Activated CD8-positive, alpha-beta memory T cell treated with anti-CD3 and anti-CD28 coated beads, Interleukin-2, amount 50 U/mL, for 48 hours (primary cell): ENCODE measurements at places on chromosomes 4 and X.
A peak's percentile ranks its signal among the peaks of the same experiment; 100 is the strongest.

GRCh38 chrX:123920105-123920785 is 41.3 kb upstream of the STAG2 start:
- no peak for DNase-seq

DNA sequence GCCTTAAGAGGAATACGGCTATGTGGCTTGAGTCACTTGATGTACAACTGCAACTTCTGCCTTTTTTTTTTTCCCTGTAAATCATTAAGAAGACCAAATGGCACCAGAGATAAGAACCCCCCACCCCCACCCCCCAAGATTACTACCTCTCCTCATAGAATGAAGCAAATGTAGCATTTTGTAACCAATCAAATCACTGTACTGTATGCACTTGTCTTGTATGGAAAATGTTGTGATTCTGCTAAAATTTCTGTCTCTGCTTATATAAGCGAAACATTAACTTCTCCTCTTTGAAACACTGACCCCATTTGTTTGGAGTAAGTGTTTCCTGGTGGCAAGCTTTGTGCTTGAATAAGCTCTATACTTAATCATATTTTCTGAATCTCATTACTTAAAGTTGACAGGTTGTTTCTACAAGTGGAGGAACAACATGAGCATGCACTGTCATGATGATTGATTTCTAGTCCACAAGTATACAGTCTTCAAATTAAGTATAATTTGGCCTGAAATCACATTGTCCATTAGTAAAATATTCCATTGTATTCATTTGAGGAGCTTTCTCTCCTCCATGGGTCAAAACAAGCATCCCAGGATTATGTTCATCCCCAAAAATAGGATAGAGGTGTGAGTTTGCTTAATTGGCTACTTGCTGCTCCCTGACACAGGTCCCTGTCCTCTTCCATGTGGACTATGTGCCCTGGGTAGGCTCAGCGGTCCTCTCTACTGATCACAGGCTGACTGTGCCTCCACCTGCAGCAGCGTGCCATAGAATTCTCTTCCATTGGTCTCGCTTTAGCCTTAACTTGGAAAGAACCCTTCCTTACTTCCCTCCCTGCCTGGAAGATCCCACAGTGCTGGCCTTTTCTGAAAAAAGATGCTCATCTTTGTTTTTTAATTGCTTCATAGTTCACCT is 104.0 kb upstream of the BMP2K start:
- DNase-seq = no peak

DNA sequence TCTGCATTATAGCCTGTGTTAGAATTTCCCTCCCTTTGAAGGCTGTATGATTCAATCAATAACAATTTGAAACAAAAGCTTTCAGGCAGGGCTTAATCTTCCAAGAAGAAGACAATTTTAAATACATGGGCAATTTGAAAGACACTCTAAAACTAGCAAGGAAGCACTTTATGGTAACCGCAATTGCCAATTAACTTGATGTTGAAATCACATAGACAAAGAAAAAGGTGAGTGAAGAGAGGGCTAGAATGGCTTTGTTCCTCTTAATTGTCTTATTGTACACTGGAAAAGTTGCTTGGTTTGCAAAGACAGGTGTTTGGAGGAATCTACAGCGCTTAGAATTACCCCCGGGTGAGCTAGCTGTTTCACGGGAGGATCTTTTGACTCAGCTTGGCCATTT is 74.4 kb upstream of the PRKX start:
- no peak for DNase-seq

DNA sequence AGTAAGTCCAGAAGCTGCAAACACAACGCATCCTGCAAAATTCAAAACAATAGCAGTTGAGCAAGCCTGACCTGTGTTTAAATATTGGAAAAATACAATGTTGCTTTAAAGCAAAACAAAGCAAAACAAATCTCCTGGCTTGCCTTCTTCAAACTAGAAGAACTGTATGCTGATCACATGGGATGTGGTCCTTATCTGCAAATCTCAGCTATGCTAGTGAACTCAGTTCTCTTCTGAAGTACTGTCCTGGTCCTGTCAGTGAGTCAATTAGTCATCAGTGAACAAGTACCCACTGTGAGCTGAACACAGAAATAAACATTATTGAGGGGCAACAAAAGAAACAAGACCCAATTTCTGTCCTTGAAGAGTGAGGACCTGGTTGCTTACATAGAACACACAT is 522.5 kb downstream of the SMARCA1 start:
- no peak for DNase-seq

GRCh38 chrX:133781174-133781573 is 204.2 kb downstream of the GPC3 start:
- DNase-seq = no peak

GRCh38 chr4:18021470-18021719 is 160 bp downstream of the LCORL start:
- no peak for DNase-seq

GRCh38 chrX:1661048-1661921 is 46.4 kb downstream of the ASMT start:
- peak; percentile 90 for DNase-seq

DNA sequence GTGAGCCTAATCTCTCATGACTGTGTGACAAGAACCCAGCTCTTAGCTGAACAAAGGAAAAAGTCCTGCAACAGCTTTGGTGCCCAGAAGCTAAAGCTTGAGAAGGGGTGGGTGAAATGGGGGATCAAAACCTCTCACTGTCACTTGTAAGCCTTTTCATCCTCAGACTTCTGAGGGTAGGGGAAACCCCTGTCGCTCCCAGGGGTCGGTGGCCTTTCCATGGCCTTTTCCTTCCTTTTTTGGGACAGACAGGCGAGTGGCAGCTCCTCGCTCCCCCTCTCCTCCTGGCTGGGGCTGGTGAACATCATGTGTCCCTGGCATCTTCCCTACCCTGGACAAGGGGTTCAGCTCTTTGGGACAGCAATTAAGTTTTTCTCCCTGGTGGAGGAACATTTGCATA is 78.2 kb downstream of the FAM47A start:
- DNase-seq = no peak

DNA sequence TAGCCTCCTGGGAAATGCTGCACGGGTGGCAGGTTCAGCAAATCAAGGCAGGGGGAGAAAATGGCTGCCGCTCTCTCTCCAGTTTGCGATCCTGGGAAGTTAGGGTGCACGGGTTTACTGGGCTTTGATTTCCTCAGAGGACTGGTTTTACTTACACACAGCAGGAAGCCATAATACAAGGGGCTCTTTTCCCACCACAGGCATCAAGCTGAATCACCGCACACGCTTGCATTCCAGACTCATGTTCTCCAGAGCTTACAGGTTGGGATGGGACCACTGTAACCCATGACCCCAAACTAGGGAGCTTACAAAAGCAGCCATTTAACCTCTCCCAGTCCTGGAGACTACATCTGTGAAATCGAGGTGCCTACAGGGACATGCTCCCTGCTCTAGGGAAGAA is 159.8 kb downstream of the DHRSX start:
- no peak for DNase-seq

- no peak for DNase-seq
Measured at GRCh38 chrX:21813612-21814368, 25.6 kb upstream of the MBTPS2 start.

- peak; percentile 1 for DNase-seq
Measured at GRCh38 chr4:82780752-82781231, 17.8 kb downstream of the SCD5 start.

DNA sequence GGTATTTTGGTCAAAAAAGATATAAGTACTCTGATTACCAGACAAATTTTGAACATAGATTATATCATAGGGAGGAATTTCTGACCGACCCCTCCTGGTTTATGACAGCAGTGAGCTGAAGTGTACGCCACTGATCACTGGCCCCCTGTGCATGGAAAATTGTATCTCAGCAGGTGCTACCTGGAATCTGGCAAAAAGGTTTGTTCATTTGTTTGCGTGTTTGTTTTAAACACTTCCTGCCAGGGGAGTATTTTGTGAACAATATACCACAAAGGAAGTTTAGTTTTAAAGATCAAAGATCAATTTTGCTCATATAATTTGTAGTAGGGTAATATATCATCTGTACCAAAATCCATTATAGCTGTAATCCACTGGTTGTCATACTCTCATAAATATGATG is 219.7 kb upstream of the TENM3 start:
- no peak for DNase-seq

DNA sequence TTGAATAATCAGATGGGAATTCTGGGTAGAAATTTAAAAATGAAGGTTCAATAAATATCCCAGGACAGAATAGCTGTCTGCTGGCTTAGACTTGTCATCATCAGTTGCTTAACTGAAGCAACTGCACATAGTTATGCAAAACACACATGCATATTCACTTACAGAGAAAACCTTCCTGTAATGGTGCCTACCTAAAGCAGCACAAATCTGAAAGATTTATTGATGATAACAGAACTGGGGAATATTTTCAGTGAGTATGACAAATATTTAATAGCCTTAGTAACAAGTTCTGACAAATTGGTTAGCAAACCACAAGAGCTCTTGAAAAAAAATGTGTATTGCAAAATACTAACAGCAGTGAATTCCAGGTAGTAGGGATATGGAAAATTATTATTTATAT is 606.8 kb upstream of the BOD1L1 start:
- no peak for DNase-seq

DNA sequence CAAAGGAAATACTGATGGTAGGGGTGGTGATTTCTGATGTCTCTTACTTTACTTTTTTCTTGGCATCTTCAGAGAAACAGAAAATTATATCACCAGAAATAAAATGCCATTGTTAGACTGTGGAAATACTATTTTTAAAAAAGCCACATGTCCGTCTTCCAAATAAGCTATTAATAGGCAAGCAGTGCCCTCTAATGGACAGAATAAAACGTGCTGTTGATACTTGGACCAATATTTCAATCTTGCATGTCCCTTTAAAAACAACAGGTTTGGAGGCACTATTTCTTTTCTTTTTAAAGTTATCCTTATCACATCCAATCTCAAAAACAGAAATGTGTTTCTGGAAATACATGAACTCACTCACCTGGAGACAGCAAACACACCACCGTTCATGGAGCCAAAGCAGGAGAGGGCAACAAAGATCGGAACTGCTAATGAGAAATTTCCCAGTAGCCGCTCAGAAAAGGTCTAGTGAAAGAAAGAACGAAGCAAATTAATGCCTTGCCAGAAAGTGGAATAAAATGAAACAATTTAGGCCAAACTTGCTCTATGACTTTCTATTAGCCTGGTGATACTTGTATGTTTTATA is 59.2 kb downstream of the SLC7A11 start:
- no peak for DNase-seq

- DNase-seq = peak; percentile 79
Measured at GRCh38 chr4:83012200-83012686, 1.6 kb upstream of the LIN54 start.

- DNase-seq = no peak
Measured at GRCh38 chr4:122772311-122772710, 39.8 kb downstream of the BBS12 start.

- no peak for DNase-seq
Measured at GRCh38 chrX:70436343-70436742, 8.3 kb upstream of the DLG3 start.

DNA sequence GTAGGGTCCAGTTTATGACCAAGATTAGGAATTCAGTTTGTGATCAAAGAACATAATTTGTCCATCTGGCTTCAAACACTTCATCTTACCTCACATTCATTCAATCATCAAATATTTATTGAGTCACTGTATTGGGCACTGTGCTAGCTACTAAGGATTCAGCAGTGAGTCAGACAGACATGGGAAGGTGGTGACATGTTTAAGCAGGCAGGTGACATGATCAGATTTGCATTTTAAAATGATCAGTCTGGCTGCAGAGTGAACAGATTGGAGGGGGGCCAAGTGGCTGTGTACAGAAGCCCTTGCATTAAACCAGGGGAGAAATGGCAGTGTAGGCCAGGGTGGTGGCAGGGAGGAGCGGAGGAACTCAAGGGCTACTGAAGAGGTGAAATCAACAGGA is 25.1 kb upstream of the APLN start:
- DNase-seq = no peak

DNA sequence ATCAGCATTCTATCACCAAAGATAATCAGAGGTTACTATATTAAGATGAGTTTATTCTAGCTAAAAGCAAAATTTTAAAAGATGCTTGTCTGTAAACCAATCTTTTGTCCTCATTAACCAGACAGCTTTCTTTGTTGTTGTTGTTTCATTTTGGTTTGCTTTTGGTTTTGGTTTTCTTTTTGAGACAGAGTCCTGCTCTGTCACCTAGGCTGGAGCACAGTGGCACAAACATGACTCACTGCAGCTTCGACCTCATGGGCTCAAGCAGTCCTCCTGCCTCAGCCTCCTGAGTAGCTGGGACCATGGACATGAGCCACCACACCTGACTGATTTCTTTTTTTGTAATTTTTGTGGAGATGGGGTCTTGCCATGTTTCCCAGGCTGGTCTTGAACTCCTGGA is 102.9 kb downstream of the COX18 start:
- DNase-seq = no peak

DNA sequence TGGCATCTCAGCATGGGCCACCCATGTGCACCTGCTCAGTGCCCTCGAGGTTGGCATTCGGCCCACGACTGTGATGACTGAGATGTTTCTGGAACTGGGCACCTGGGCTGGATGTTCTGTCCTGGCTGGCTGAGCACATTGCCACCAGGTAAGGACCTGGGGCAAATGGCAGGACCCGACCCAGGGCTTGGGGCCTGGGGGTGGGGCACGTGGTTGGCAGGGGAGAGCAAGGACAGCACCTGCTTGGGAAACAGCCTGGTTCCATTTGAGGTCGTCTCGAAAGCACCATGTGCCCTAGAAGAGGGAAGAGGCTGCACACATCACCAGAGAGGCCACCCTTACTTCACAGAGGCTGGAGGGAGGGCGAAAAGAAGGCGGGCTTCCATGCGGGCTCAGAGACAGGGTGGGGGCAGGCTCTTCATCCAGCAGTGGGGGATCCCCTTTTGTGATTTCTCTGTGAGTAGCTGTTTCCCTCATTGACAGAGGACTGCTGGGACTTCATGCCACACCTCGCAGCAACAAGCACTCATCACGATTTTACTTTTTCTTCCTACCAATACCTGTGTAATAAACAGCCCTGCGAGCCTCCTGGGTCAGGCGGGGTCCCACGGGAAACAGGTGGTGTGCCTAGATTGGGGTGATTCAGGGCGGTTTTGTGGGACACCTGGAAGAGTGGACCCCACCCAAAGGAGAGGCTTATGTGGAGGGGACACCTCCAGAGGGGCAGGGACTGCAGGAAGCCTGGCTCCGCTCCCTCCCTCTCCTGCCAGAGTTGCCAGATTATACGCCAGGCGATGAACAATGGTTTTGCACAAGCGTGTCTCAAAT is 12.0 kb downstream of the TMEM187 start:
- DNase-seq = no peak

- DNase-seq = no peak
Measured at GRCh38 chr4:136763919-136764318, 768.4 kb downstream of the PCDH18 start.

GRCh38 chr4:40164459-40164858 is 32.4 kb upstream of the RHOH start:
- DNase-seq = no peak

DNA sequence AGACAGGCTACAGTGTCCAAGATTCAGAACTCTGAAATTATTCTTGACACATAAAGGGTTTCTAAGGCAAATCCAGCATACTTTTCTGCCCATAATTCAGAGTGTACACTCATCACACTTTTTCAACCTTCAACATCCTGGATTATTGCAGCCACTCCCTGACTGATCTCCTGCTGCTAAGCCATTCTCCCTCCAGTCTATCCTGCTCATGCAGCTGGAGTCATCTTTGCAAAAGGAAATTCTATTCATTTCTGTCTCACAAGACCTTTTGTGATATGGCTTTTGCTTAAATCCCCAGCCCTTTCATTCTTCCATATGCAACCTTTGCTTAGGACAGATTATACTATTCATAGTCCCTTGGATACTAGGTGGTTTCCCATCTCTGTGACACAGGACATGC is 236.1 kb upstream of the LDB2 start:
- DNase-seq = no peak
